ENCODE measurements at places on chromosomes 3 and 15.

DNA sequence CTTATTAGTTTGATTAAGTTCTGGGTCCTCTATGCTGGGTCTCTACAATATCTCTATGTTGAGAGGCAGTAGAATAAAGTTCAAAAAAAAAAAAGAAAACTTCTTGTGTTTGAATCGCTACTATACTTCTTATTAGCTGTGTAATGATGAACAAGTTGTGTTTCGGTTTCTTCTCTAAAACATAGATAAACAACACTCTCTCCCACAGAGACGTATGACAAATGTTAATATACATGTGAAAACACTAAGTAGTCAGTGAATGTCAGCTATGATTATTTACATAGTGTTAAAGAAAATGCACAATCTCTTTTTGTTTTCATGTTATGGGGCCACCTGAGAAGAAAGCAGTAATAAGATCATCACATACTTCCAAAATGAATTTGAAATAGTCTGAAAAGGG is 45.3 kb downstream of the ACAP2 start:
- DNase-seq: no peak

DNA sequence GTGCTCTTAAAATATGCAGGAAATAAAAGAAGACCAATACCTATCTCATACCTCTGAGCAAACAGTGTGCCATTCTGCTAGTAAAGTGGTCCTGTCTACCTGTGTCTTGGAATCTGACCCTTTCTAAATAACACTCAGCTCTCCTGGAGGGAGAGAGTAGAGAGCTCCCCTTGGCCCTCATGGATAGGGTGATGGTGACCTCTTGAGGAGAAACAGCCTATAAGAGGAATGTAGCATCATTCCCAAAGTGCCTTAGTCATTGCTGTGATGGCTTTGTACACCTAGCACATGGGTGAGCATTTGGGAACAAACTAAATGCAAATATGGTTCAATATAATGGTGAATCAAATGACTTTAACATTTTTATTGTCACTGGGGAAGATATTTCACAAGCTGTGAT is 10.0 kb downstream of the SNTN start:
- DNase-seq: no peak

DNA sequence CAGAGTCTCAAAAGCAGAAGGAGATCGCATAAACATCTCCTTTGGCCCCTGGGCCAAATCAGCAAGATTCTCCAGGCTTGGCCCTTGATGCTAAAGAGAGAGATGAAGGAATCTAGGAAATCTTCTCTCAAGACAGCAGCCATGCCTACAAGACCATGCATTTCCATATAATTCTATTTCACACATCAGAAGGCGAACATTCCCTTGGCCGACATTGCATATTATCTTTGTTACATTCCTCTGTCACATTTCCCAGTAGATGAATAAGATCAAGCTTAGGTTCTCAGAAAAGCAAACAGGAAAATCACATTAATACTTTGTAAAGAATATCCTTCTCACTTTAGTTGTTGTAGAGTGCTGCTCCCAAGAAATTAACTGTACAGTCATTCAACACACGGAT is 21.3 kb downstream of the GASK1A start:
- DNase-seq: no peak

- DNase-seq: no peak
Observed at GRCh38 chr3:31561891-31562290, 29.2 kb downstream of the STT3B start.

DNA sequence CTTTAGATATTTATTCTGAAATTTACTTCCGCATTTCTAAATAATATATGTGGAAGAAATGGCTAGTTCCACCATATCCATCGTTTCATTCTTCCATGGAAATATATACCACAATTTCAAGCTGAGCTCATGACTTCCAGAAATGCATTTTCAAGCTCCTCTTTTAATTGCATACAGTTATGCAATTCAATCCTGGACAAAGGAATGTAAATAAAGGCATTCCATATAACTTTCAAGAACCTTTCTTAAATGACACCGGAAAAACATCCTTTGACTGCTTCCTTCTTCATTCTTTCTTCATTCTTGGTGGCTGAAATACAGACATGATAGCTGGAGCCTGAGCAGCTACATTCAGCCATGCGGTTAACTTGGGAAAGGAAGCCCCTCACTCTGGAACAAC is 185.2 kb upstream of the GADL1 start:
- no peak for DNase-seq

GRCh38 chr3:132292042-132292441 is 25.2 kb upstream of the ACP3 start:
- no peak for DNase-seq

Data from CD4-positive, alpha-beta T cell treated with Interleukin-12 subunit alpha and Interleukin-12 subunit beta, for 1 hour (primary cell).